NCI-H2029 treated with DMSO at 0.1 percent for 48 hours (cell line): ENCODE measurements at places on chromosomes 16 and 17.

- peak; percentile 88 for DNase-seq
Observed at GRCh38 chr17:28030386-28030785, 12.1 kb upstream of the NLK start.

DNA sequence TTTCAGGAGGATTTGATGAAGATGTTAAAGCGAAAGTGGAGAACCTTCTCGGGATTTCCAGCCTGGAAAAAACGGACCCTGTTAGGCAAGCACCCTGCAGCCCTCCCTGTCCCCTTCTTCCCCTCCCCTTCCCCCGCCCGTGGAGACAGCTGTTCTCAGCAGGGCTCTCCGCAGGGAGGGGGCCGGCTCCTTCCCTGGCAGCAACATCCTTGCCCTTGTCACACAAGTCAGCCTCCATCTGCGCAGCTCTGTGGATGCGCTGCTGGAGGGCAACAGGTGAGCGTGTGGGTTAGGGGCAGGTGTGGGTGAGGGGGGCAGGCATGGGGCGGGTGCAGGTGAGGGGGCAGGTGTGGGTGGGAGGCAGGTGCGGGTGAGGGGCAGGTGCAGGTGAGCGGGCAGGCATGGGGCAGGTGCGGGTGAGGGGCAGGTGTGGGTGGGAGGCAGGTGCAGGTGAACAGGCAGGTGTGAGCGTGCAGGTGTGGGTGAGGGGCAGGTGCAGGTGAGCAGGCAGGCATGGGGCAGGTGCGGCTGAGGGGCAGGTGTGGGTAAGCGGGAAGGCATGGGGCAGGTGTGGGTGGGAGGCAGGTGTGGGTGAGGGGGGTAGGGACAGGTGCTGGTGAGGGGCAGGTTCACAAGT is 9.4 kb downstream of the CYBC1 start:
- no peak for DNase-seq

DNA sequence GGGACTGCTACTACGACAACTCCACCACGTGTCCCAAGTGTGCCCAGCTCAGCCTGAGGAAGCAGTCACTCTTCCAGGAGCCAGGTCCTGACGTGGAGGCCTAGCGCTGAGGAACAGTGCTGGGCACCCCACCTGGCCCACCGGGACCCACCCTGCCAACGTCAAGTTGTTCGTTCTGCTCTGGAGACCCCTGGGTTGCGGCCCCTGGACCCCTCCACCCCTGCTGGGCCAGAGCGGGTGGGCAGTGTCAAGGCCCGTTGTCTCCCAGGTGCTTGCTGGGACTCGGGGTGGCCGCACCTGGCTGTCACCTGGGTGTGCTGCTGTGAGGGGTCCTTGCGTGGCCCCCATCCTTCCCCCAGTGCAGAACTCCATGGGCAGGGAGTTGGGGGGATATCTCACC is 34.4 kb downstream of the CDRT15L2 start:
- no peak for DNase-seq

- DNase-seq: no peak
Observed at GRCh38 chr16:71412270-71413160, 29.3 kb downstream of the TLE7 start.

- DNase-seq: no peak
Observed at GRCh38 chr16:1839554-1839953, 12.5 kb downstream of the FAHD1 start.

DNA sequence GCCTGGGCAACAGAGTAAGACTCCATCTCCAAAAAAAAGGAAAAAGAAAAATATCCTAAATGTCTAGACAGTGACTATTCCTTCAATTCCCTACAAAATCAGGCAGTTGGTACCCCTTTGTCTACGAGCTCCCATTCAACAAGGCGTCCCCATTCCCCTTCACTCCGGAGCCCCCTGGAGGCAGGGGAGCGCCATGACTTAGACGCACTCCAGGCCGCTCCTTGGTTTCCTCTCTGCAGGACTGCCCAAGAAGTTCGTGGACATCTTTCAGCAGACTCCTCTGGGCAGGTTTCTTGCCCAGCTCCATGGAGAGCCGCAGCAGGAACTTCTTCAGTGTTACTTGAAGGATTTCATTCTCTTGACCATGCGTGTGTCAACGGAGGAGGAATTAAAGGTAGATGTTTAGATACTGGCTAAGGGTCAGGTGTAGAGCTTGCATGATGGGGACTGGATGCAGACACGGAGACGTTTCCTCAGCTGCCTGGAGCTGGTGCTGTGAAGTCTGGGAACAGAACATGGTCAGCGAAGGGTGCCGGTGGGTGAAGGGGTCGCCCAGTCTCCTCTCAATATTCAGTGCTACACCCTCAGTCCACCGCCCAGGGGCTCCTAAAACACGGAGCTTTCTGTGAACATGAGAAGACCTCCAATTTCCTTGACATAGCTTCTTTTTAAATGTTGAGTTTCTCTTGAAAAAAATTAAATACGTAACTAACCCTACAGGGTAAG is 53.3 kb upstream of the ENDOV start:
- DNase-seq: no peak

DNA sequence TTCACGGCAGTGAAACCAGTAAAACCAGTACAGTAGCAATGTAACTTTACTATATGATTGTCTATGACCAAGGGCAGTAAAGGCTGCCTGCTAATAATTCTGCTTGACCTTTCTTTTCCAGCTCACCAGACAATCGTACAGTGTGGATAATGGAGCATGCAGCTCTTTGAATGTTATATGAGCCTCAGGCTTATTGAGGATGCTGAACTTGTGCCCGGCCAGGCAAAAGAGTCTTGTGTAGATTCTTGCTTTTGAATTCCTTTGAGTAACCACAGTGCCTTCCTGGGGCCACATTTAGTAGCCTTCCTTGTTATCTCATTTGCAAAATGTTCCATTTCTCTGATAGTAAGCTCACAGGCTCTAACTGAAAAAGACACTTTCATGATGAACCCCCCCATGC is 131.8 kb downstream of the CDH11 start:
- no peak for DNase-seq

DNA sequence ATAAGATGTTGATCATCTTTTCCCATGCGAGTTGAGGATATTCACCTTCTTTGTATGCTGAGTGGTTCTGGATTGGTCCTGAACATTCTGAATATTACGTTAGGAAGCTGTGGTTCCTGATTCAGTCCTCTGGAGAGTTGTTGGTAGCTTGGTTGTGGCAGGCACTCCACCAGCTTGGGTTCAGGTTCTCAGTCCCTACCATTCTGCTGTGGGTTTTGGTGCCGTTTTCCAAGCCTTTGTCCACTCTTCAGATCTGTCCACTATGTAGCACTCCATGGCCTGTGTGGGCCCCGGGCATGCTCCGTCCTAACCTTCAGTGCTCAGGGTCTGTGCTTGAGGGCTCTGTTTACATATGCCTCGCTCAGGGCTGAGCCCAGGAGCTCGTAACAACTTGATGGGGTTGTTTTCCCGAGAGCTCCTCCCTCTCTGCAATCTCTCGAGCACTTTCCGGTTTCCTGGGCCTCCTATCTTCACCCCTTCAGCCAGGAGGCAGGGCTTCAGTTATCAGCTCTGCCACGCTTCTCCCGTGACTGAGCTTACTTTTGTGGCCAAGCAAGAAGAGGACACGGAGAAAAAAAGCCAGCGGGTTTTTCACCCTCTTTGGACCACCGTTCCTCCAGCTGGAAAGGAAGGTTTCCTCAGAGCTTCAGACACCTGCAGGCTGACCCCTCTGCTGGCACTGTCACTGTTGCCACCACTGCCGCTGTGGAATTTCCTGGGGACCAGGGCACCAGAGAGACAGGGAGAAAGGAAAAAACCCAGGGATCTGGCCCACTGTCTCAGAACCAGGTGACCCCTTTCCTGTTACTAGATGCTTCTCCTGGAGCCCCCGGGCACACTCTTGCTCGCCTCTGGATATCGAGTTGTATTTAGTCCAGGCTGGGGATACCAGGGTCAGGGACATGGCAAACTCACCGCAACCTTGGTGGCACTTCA is 19.6 kb downstream of the KIAA0513 start:
- no peak for DNase-seq

GRCh38 chr17:81388612-81389367 is 6.5 kb upstream of the BAHCC1 start:
- DNase-seq: no peak

DNA sequence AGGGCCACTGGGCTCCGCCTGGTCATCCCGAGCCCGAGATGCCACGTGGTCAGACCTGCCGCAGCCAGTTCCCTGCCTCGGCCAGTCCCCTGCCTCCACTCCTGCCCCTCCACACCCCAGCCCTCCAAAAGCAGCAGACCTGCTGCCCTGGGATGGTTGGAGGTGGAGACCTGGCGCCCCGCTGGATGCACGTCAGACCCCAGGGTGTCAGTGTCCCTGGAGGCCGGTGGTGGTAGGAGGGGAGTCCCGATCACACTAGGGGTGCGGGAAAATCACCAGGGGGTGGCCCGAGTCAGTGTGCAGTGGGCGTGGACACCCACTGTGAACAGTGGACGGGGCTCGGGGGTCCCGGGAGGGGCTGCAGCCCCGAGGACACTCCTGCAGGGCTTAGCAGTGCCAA is 26.9 kb downstream of the TPSG1 start:
- no peak for DNase-seq

- no peak for DNase-seq
Observed at GRCh38 chr17:53919356-53919755, 96.6 kb downstream of the KIF2B start.
